ENCODE measurements at places on chromosomes 1 and 21.

DNA sequence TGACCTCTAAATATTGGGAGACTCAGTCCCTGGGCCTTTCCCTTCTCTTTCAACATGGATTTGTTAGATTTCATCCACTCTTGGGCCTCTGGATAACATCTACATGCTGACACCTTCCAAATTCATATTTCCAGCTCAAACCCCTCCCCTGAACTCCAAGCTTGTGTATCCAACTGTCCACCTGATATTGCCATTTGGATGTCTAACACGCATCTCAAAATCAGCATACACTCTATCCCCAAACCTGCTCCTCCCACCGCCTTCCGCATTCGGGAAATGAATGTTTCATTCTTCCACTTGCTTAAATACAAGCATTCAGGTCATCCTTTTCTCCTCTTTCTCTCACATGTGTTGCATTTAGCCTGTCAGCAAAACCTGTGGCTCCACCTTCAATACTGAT lies 17.5 kb upstream of the KAZN start:
- no peak for DNase-seq

- no peak for DNase-seq
Observed at GRCh38 chr1:226950871-226951270, 10.8 kb downstream of the COQ8A start.

DNA sequence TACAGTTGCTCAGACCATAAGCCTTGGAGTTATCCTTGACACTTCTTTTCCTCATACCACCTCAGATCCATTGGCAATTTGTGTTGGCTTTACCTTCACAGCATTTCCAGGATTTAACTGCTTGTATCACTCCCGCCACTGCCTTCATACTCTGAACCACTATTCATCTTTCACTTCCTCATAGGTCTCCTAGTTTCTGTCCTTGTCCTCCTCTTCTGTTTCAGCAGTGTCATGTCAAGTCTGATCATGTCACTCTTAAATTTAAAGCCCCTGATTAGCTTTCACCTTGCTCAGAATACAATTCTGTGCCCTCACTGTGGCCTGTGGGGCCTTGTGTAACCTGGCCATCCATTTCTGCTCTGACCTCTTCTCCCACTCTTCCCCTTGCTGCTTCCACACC lies 34.7 kb upstream of the C1orf115 start:
- no peak for DNase-seq

DNA sequence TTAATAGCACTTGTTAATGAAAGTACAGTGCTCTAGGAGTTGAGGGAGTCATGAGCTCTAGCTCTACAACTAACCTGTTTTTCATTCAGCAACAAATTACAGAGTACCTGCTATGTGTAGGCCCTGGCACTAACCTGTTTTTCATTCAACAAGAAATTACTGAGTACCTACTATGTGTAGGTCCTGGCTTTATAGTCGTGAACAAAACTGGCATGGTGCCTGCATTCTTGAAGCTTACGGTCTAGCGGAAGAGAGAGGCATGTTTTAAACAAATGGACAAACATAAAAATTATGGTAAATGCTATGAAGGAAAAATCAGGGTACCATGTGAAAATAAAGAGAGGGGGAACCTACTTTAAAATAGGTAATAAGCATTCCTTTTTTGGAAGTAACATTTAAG lies 2.2 kb upstream of the UBAP2L start:
- DNase-seq = no peak

- DNase-seq = peak; percentile 53
Observed at GRCh38 chr1:228515200-228515834, 28.1 kb downstream of the RNF187 start.

- no peak for DNase-seq
Observed at GRCh38 chr1:50666849-50667248, 243.6 kb upstream of the DMRTA2 start.

GRCh38 chr1:239590556-239590955 lies 204.2 kb downstream of the CHRM3 start:
- DNase-seq = no peak
